ENCODE measurements at places on chromosomes 1 and 21.

DNA sequence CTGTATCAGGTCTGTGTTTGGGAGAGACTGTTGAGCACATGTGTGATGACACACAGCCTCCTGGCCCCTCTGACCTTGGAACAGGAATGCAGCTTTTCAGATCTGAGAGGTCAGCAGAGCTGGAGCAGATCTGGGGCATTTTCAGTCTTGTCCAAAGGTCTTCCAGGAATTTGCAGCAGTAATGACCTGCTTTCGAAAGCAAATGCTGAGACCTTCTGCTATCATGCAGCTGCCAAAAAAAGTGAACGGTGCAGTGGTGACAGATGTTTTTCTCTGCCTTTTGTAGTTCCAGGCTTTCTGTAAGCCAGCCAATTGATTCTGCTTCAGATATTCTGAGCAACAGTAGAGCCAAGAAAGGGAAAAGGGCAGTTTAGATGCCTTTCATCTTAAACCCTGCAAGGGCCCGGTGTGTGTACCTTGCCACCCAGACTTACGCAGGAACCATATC lies 137.8 kb upstream of the COA6 start:
- H3K36me3 ChIP-seq = peaks cover 10% of the 10 kb centered on the region
- peaks cover 24% of the 10 kb centered on the region for H3K4me1 ChIP-seq
- DNase-seq = no peak
- no peak overlapping the region for H3K4me3 ChIP-seq

GRCh38 chr1:33374336-33375105 lies 53.6 kb upstream of the A3GALT2 start:
- no peak overlapping the region for H3K4me3 ChIP-seq
- no peaks in the 10 kb centered on the region for H3K27me3 ChIP-seq
- H3K4me1 ChIP-seq = peaks cover 23% of the 10 kb centered on the region
- H3K27ac ChIP-seq = no peak overlapping the region

DNA sequence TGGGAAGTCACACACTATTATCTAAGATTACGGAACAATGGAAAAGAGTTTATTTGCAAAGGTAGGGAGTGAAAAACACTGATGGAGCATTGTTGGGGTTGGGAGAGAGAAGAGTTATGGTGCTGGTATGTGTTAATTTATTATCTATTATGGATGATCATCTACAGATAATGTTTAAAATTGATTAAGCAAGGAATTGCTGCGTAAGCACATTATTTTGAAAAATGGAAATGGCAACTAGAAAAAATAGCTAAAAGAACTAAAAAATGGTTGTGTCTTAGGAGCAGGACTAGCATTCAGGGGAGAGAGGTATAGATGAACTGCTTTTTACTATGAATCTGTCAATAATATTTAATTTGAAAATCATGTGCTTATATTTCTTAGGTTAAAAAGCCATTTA lies 16.0 kb upstream of the ACOT11 start:
- H3K27ac ChIP-seq = no peak overlapping the region
- H3K4me3 ChIP-seq = no peak overlapping the region
- no peaks in the 10 kb centered on the region for H3K4me1 ChIP-seq
- H3K27me3 ChIP-seq = peaks cover 7% of the 10 kb centered on the region
- H3K36me3 ChIP-seq = no peaks in the 10 kb centered on the region

- H3K27ac ChIP-seq = no peak overlapping the region
- H3K36me3 ChIP-seq = no peaks in the 10 kb centered on the region
- H3K4me3 ChIP-seq = no peak overlapping the region
Observed at GRCh38 chr21:20720623-20721022, 277.6 kb upstream of the NCAM2 start.

DNA sequence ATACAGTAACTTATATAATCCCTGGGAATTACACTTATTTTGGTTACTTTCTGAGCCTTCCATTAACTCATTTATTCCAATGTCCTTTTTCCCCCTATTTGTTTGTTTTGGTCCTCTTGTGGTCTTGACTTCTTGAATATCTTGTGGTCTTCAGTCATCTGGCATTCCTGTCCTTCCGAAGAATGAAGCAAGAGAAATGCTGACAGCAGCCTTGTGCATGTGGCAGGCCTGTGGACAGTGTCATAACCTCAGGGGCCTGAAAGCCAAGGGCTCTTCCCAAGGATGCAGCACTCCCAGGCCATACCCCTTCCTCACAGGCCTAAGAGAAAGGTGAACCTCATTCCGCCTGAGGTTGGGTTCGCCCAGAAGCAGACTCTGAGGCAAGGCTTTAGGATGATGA lies 470.2 kb downstream of the DISC1 start:
- no peak for DNase-seq
- no peaks in the 10 kb centered on the region for H3K4me1 ChIP-seq
- no peaks in the 10 kb centered on the region for H3K36me3 ChIP-seq
- H3K4me3 ChIP-seq = no peak overlapping the region

- no peaks in the 10 kb centered on the region for H3K36me3 ChIP-seq
- H3K27me3 ChIP-seq = no peaks in the 10 kb centered on the region
- no peak overlapping the region for H3K4me3 ChIP-seq
- DNase-seq = no peak
Observed at GRCh38 chr1:71859806-71860205, 422.5 kb downstream of the NEGR1 start.

DNA sequence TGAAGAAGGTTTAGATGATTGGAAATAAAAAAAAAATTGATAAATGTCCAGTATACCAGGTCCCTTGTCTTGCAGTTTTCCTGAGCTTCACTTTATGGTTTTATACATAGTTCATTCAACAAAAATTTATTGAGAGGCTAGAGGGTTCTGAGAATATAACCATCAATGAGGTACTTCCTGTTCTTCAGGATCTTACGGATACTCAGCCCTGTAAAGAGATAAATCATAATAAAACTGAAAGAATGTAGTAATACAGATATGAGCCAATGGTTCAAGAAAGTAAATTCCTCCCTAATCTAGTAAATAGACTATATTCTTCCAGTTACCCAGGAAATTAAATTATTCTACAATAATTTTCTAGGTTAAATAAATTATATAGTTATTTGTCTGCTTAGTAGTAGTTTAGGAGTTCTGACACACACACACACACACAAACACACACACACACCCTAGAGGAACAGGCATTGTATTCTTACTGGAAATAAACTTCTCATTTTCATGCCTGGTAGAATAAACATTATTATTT lies 70.4 kb upstream of the HMCN1 start:
- no peak for DNase-seq
- H3K4me3 ChIP-seq = no peak overlapping the region
- no peaks in the 10 kb centered on the region for H3K36me3 ChIP-seq
- H3K27ac ChIP-seq = no peak overlapping the region
- peaks cover 11% of the 10 kb centered on the region for H3K4me1 ChIP-seq

- no peak for DNase-seq
- H3K4me1 ChIP-seq = peaks cover 9% of the 10 kb centered on the region
- no peak overlapping the region for H3K27ac ChIP-seq
Observed at GRCh38 chr1:63362073-63362472, 5.4 kb upstream of the ALG6 start.

DNA sequence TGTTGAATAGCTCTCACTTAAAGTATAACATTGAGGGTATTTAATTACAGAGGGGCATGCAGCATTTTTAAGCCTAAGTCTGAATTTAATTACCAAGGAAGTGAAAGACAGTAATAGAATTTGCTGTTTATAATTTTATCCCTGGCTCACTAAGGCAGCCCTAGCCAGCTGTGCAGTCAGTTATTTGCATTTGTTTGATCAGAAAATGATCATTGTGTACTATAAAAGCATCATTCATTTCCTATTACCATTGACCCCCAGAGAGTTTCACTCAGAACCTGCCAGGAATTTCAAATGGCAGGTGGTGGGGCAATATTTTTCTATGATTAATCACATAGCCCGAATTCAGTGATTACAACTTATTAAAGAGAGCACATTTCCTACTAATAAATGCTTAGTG lies 277.1 kb upstream of the KAZN start:
- H3K36me3 ChIP-seq = no peaks in the 10 kb centered on the region
- no peak overlapping the region for H3K27ac ChIP-seq
- H3K27me3 ChIP-seq = peaks cover 8% of the 10 kb centered on the region
- DNase-seq = no peak
- H3K4me3 ChIP-seq = no peak overlapping the region

- peaks cover 41% of the 10 kb centered on the region for H3K4me1 ChIP-seq
- peak overlapping the region; percentile 61 for H3K27ac ChIP-seq
- H3K27me3 ChIP-seq = no peaks in the 10 kb centered on the region
- peak; percentile 25 for DNase-seq
- H3K36me3 ChIP-seq = peaks cover 21% of the 10 kb centered on the region
Observed at GRCh38 chr1:108639899-108640560, 20.9 kb downstream of the HENMT1 start.

- no peaks in the 10 kb centered on the region for H3K36me3 ChIP-seq
- H3K27me3 ChIP-seq = peaks cover 56% of the 10 kb centered on the region
- H3K4me3 ChIP-seq = no peak overlapping the region
- H3K4me1 ChIP-seq = peaks cover 2% of the 10 kb centered on the region
- no peak for DNase-seq
Observed at GRCh38 chr21:38500073-38500472, 1.8 kb upstream of the ERG start.

DNA sequence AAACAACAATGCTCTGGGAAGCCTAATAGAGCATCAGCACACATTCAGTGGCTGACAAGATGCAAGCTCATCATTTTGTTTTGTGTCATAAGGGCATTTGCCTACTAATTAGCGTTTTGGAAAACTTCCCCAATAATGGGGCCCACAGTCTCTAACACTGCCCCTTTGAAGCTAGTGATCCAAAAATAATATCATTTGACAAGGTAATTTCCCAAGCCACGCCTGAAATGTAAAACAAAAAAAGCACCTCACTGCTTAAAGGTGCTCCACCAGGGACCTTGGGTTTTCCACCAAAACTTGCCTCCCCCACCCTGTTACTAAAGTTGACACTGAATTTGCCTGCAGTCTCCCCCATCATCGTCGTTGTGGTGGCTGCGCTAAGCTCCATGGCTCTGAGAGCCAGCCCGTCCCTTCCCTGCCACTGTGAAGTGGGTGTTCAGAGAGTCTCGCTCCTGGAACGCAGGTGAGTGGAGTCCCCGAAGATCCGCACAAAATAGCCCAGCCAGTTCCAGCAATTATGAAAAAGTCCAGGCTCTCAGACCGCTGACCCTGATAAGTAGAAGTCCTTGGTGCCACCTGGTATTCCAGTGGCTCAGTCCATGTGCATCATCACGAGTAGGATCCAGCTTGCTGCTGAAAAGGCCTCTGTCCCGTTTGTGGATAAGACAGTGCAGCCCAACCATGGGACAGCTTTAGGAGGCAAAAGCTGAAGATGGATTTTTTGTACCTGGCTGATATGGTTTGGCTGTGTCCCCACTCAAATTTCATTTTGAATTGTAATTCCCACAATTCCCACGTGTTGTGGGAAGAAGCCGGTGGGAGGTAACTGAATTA lies 52.2 kb downstream of the RAB3GAP2 start:
- no peaks in the 10 kb centered on the region for H3K4me1 ChIP-seq
- H3K36me3 ChIP-seq = peaks cover 9% of the 10 kb centered on the region
- H3K27me3 ChIP-seq = no peaks in the 10 kb centered on the region
- no peak overlapping the region for H3K27ac ChIP-seq
- no peak overlapping the region for H3K4me3 ChIP-seq
- DNase-seq = no peak

GRCh38 chr1:185996211-185996610 lies 262.0 kb downstream of the HMCN1 start:
- no peak for DNase-seq
- no peaks in the 10 kb centered on the region for H3K27me3 ChIP-seq
- no peak overlapping the region for H3K27ac ChIP-seq

GRCh38 chr1:53254011-53254640 lies 15.8 kb upstream of the MAGOH start:
- no peaks in the 10 kb centered on the region for H3K27me3 ChIP-seq
- H3K4me1 ChIP-seq = no peaks in the 10 kb centered on the region
- peaks cover 40% of the 10 kb centered on the region for H3K36me3 ChIP-seq
- no peak overlapping the region for H3K27ac ChIP-seq
- no peak overlapping the region for H3K4me3 ChIP-seq
- DNase-seq = no peak
